NCI-H1092 (cell line): ENCODE measurements at places on chromosomes 11 and 22.
A peak's percentile ranks its signal among the peaks of the same experiment; 100 is the strongest.

DNA sequence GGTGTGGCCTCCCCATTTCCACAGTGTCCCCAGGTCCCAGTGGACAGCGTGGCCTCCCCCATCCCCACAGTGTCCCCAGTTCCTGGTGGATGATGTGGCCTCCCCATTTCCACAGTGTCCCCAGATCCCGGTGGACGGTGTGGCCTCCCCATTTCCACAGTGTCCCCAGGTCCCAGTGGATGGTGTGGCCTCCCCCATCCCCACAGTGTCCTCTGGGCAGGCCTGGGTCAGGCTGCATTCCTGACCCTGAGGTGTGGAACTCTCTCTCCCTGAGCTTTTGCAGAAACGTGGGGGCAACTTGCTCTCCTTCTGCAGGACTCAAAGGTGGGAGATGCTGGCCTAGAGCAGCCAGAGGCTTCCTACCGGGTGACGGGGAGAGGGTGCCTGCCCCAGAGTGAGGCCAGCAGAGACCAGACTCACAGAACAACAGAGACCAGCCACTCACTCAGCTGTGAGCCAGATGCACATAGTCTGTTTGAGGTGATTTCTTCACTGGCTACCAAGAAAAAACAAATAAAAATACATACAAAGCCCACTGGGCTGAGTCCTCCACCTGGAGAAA, 85.8 kb upstream of the FGF3 start:
- no peak for DNase-seq

DNA sequence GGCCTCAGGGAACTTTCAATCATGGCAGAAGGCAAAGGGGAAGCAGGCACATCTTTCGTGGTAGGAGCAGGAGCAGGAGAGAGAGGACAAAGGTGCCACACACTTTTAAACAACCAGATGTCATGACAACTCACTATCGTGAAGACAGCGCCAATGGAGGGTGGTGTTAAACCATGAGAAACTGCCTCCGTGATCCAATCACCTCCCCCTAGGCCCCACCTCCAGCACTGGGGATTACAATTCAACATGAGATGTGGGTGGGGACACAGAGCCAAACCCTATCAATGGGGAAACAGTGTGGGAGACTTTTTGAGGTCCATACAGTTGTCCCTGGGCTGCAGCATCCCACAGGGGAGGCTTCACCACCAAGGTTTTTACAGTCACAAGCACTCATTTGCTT, 41.9 kb upstream of the CFAP300 start:
- DNase-seq, result no peak

DNA sequence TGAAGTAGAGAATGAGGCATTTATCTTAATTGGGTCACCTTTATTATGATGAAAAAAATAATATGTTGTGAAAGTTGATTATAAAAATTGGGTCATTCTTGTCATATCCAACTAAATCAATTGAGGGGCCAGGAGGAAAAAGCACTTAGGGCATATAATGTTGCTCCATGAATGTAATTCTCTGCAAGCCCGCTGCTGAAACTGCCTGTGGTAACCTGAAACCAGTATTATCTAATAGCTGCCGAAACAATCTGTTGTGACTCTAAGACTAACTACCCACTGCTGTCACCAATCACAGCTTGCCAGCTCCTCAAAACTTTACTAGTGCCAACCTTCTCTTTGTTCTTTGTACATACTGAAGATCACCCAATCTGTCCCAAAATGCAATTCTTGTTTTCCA, 115.8 kb downstream of the ATG16L2 start:
- peak; percentile 23 for DNase-seq

GRCh38 chr11:116202922-116203321, 569.9 kb downstream of the BUD13 start:
- DNase-seq, result no peak

- no peak for DNase-seq
Measured at GRCh38 chr22:45918459-45919370, 58.2 kb downstream of the WNT7B start.

DNA sequence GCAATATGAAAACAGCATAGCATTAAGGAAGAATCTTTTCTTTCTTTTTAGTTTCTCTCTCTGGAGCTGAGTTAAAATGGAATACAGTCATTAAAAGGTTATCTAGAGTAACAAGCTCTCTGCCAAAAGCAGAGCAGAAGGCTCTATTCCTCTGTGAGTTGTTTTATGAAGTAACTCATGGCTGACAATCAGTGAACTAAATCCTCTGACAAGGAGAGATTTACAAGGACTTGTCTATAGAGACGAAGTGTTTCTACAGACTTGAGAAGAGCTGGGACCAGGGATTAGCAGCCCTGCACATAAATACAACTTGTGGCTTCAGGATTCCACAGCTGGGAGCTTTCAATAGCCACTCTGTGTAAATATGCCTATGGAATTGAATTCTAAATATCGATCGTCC, 192.5 kb upstream of the RAG2 start:
- no peak for DNase-seq

DNA sequence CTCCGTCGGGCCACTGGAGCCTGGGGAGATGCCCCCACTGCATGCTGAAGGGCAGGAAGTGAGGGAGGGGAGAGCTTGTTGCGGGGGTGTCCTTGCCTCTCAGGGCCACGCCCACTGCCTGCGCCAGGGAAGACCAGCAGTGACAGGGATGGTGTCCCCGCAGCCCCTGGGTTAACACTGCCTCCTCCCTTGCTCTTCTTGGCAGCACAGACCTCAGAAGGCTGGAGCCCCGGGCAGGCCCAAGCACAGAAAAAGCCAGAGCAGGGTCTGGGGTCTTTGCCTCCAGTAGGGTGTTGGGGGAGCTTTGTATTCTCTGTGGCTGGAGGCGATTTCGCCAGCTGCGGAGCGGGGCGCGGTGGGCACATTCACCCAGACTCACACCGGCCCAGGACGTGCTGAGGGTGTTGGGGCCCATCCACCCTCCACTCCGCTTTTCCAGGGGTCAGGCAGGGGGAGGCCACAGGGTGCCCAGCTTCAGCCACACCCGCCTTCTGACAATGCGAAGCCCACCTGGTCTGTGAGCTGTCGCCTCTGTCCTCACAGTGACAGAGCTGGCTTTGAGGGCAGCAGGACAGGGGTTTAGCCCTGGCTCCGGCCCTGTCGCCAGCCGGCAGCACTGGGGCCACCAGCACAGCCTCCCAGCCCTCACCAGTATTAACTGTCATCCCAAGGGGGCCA, 83.7 kb downstream of the CDKN1C start:
- no peak for DNase-seq

- DNase-seq, result no peak
Measured at GRCh38 chr22:45042263-45042662, 32.5 kb upstream of the PHF21B start.

GRCh38 chr11:32584921-32585320, 1.3 kb downstream of the EIF3M start:
- no peak for DNase-seq
